Stimulated activated CD8-positive, alpha-beta memory T cell treated with anti-CD3 and anti-CD28 coated beads, Interleukin-15, amount 100 ng/mL, for 24 hours (primary cell): ENCODE measurements at places on chromosomes 3 and 15.

DNA sequence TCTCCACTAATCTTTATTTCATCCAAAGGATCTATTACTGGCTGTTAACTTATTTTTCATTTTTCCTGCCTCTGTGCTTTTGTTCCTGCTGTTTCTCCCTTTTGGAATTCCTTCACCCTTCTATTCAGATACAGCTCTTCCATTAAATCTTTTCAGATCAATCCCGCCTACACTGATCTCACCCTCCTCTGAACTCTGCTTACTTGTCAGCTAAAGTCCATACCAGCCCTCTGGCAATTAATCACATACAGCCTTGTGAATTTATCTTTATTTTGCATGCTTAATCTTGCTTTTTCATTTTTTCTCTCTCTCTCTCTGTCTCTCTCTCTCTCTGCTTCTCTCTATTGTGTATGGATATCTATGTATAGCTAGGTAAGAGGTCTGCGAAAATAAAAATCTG, 100.8 kb upstream of the UMPS start:
- no peak for DNase-seq

- DNase-seq, result no peak
Observed at GRCh38 chr3:32290619-32291018, 52.1 kb downstream of the CMTM8 start.

GRCh38 chr3:173676094-173676493, 278.6 kb downstream of the NLGN1 start:
- DNase-seq, result no peak

DNA sequence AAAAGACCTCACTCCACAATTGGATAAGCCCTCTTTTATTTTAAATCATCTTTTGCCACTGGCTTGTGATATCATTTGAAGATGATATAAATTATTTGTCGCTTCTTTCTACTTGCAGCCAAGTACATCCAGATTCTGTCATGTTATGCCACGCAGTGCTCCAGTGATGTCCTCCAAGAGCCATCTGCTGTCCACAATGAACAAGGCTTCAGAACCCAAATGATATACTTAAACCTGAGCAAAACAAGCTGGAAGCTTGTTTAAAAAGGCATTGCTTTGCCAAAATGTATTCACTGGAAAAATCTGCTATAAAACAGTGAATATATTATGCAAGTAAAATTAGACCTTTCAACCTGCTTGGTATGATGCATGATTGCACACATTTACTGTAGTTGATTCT, 58.8 kb upstream of the ARL6 start:
- DNase-seq, result no peak

DNA sequence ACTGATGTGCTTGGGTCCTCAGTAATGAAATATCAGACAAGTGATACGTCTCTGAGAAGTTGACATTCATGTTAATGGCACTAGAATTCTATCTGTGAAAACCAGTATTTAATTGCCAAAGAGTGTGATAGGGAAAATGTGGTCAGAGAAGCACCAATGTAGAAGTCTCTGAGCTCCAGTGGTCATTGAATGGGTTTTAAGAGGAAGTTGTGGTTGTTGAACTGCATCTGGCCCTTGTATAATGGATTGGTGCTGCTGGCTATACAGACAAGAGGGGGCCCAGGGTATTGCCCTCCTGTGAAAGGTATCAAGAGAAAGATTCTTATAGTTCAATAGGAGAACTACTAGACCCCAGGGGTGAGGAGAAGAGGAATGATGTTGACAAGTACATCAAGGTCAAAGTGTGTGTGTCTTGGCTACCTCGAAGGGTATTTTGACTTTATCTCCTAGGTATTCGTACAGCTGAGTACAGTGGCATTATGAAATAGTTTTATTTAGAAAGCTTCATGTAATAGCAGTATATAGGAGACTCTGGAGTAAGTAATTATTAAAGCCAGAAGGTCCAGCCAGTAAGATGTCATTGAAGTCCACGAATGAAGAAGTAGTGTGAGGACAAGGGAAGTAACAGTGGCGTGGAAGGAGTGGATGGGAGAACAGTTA, 47.1 kb downstream of the CHD2 start:
- DNase-seq, result no peak

- DNase-seq, result no peak
Observed at GRCh38 chr3:39350714-39351113, 21.2 kb downstream of the CCR8 start.

- no peak for DNase-seq
Observed at GRCh38 chr15:53454535-53454842, 305.0 kb downstream of the WDR72 start.

GRCh38 chr15:27746401-27746955, 352.6 kb downstream of the OCA2 start:
- no peak for DNase-seq

DNA sequence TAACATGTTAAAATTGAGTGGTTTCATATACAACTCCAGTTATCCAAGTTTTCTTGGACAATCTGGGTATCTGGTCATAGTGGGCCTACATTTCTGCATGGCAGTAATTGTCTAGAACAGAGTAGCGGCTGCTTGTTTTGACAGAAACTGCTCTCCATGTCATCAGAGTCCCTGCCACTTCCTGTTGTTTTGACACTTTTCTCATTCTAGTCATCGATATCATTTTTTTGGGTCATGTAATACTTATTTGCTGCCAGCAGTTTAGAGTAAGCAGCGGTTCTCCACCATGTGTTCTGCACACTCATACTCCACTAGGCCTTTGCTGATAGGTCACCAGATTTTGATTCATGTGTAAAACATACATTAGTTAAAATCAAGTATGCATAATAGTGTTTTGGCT, 81.5 kb downstream of the SLC25A26 start:
- DNase-seq, result no peak

DNA sequence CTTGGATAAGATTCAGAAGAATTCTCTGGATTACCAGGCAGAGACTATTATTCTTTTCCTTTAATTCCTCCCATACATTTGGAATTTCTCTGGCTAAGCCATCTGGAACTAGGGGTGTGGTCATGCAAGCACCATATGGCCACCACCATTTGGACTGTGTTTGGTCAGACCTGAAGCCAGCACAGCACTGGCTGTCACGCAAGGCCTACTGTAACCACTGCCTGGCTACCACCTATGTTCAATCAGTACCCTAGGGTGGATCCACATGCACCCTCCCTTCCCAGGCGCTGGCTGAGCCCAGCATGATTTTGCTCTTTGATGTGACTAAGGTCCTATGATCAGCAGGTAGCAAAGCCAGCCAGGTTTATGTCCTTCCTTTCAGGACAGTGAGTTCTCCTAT, 287.8 kb upstream of the GOLIM4 start:
- no peak for DNase-seq

DNA sequence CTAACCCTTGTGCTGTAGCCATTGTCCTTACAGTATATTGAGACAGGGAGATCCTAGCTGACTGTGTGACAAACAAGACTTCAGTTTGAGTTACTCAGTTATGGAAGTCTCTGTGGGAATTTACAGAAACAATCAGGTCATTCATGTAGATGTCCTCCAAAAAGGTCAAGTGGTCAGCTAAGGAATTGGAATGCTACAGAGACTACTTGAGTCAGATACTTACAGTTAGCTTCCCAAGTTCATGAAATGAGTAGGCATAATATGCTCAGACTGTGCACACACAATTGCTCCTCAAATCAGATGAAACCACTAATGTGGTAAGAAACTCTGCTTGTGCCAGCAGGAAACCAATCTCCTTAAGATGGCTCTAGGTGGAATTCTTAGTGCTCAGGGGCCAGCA, 985.7 kb downstream of the NSUN3 start:
- DNase-seq, result no peak

DNA sequence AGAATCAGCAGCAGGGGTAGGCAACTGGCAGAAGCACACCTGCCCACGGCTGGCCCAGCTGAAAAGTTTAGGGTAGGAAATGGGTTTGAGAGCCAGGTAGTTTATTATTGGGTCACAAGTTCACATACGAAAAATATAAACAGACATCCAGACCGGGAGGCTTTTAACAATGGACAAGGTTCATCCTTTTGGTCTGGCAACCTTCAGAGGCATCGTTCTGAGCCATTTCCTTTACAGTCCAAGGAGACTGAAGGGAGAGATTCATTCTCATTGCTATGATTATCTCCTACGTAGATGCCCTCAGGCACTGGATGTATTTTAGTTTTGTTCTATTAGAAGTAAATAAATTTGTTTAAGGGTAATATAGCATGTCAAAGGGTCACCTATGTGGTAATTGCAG, 248.0 kb upstream of the THBS1 start:
- DNase-seq, result no peak

DNA sequence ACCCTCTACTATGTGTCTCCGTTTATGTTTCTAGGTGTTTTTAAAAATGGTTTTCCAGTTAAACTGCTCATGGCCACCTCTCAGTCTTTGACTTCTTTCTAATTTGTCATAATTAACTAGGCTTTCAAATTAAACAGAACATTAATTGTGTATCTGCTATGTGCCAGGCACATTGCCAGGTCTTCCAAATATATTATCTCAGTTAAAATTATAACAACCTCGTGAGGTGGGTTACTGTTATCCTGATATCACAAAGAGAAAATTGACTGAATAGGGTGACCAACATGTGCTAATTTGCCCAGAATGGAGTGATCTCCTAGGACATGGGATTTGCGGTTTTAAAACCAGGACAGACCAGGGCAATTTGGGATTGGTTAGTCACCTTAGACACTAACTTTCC, 222.4 kb upstream of the TLE3 start:
- DNase-seq, result no peak

- no peak for DNase-seq
Observed at GRCh38 chr15:97072545-97072944, 742.0 kb downstream of the NR2F2 start.

DNA sequence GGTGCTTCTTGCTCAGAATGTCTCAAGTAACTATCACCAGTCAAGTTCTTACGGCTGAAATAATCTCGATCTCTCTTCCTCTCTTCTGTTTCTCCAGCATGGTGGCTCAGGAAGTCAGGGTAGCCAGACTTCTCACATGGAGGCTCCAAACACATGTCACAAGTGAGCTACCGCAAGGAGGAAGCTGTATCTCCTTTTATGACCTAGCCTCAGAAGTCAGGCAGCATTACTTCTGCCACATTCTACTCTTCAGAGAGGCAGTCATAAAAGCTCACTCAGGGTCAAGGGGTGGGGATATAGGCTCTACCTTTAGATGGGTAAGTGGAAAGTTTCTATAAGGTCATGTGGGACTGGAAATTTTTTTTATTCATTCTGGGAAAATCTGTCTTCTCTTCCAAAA, 86.6 kb upstream of the NEO1 start:
- no peak for DNase-seq

- DNase-seq, result no peak
Observed at GRCh38 chr3:47852604-47853602, 50.0 kb downstream of the DHX30 start.

DNA sequence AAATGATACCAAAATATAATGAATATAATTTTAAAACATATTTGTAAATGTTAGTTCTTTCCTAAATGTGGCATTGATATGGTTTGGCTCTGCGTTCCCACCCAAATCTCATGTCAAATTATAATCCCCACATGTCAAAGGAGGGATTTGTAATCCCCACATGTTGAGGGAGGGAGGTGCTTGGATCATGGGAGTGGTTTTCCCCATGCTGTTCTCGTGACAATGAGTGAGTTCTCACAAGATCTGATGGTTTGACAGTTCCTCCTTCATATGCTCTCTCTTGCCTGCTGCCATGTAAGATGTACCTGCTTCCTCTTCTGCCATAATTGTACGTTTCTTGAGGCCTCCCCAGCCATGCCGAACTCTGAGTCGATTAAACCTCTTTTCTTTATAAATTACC, 12.0 kb downstream of the CGGBP1 start:
- DNase-seq, result no peak

GRCh38 chr3:139751789-139752188, 74.0 kb upstream of the NMNAT3 start:
- no peak for DNase-seq

- no peak for DNase-seq
Observed at GRCh38 chr15:75143738-75144334, 57.8 kb upstream of the C15orf39 start.

DNA sequence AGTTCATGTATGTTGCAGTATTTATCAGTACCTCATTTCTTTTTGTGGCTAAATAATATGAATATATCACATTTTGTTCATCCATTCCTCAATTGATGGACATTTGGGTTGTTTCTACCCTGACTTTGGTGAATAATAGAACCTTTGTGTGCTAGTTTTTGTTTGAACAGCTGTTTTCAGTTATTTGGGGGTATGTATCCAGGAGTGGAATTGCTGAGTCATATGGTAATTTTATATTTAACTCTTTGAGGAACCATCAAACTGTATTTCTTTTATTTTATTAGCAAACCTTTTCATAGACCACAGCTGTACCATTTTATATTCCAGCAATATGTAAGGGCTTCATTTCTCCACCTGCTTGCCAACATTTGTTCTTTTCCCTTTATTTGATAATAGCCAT, 38.4 kb upstream of the RBM5 start:
- DNase-seq, result no peak

- no peak for DNase-seq
Observed at GRCh38 chr3:191369616-191370010, 39.3 kb upstream of the UTS2B start.

DNA sequence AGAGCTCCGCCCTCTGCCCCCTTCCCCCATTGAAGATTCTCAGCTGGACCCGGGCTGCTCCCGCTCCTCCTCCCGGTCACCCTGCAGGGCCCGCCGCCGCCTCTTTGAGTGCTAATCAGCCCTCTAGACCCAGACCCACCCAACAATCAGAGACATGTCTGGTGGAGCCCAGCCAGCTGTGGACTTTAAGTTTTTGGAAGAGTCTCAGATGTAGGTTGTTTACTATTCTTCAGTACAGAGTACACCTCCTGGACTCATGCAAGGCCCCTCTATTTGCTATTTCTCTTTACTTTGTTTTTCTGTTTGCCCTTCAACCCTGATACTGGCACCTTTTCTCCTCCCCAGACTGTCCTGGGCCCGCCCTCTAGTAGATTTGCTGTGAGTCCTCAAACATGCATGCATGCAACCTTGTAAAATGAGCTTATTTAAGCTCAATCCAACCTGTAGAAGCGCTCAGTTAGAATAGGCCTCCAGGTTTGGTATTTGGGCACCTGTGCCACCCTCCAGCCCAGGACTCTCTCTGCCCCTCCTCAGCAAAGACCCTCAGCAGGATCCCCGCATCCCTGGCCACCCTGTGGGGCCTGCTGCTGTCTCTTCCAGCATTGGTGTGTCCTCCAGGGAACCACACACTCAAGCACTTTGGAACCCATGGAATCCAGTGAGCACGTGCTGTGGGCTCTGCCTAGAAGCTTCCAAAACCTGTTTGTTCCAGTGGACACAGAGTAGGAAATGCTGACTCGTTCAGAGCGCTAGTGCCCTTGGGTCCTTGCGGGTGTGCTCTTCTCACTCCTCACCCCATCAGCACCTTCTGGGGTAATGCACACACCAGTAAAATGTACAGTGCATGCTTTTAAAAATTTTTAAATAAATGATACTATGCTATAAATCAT, 4.6 kb downstream of the PRR23E start:
- DNase-seq, result no peak

GRCh38 chr3:126105691-126106187, 21.8 kb upstream of the SLC41A3 start:
- DNase-seq, result no peak

- no peak for DNase-seq
Observed at GRCh38 chr15:73683257-73683776, 866 bp upstream of the CD276 start.

GRCh38 chr15:65434201-65434600, 11.5 kb upstream of the IGDCC4 start:
- no peak for DNase-seq
